ENCODE measurements at places on chromosomes 6 and 20. TPM values are rescaled to one million over a fixed set of nuclear protein-coding genes. Genes with fewer than 3 reads are reported as not detected.

GRCh38 chr20:33908336-33908735 is 85.4 kb upstream of the RALY start:
- DNase-seq: peak; percentile 94
- H3K27me3 ChIP-seq: no peaks in the 10 kb centered on the region
- H3K27ac ChIP-seq: peak overlapping the region; percentile 99

GRCh38 chr6:39530201-39530759 is 194.9 kb downstream of the KIF6 start:
- no peaks in the 10 kb centered on the region for H3K36me3 ChIP-seq
- H3K4me1 ChIP-seq: peaks cover 3% of the 10 kb centered on the region
- no peak overlapping the region for H3K4me3 ChIP-seq

- no peak for DNase-seq
- H3K4me1 ChIP-seq: no peaks in the 10 kb centered on the region
- no peak overlapping the region for H3K27ac ChIP-seq
- no peak overlapping the region for H3K4me3 ChIP-seq
- no peaks in the 10 kb centered on the region for H3K36me3 ChIP-seq
- H3K27me3 ChIP-seq: no peaks in the 10 kb centered on the region
Observed at GRCh38 chr20:1885254-1885653, 10.0 kb upstream of the SIRPA start.

DNA sequence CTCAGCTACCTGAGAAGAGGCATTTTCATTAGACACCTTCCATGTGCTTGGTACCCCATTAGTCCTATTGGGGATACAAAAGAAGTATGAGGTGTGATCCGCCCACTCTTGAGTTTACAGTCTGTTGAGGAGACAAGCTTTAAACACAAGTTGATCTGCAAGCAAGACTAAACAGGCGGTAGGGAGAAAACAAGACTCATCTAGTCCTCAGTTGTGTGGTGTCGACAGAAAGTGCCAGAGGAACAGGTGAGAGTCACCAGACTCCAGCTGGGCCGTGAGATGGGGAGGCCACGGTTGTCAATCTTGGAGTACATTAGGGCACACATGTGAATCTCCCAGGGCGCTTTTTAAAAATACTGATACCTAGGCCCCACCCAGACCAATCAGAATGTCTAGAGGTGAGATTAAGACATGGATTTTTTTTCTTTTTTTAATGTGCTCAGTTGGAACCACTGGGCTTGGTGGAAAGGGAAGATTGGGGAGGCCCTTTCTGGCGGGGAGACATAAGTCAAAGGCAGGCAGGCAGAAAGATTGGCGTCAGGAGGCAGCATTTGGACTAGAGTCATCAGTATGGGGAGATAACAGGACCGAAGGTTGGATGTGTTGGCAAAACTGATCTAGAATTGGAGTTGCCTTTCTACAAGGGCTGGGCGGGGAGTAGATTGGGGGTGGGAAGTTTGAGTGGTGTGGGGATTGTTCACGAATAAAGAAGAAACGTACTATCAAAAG is 10.4 kb downstream of the E2F3 start:
- no peaks in the 10 kb centered on the region for H3K27me3 ChIP-seq
- DNase-seq: no peak
- H3K27ac ChIP-seq: no peak overlapping the region
- H3K4me1 ChIP-seq: peaks cover 12% of the 10 kb centered on the region
- no peak overlapping the region for H3K4me3 ChIP-seq
- no peaks in the 10 kb centered on the region for H3K36me3 ChIP-seq

DNA sequence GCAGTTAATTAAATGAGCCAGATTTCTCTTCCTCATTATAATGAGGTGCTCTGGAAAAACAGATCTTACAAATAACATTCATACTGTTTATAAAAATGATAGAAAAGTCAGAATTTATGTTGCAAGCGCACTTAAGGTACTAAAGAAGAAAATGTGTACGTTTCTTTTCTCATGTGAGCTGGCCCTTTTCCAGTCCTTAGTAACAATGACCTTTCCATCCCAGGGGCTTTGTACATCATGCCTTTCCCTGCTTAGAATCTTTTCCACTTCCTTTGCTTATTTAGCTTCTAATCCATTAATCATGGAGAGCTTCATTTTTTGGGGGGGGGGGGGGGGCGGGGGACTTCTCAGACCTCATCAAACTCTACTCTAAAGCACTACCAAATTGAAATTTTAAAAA is 4.8 kb downstream of the FBXO5 start:
- H3K36me3 ChIP-seq: no peaks in the 10 kb centered on the region
- peaks cover 9% of the 10 kb centered on the region for H3K4me1 ChIP-seq
- H3K4me3 ChIP-seq: no peak overlapping the region
- H3K27me3 ChIP-seq: no peaks in the 10 kb centered on the region
- no peak for DNase-seq

The CITED2 gene
- total RNA-seq: 354 TPM

The GLP1R gene
- total RNA-seq: 0.13 TPM

All from thyroid gland (tissue), 4 donors.